ENCODE measurements at places on chromosomes 3 and 15. TPM values are rescaled to one million over a fixed set of nuclear protein-coding genes. Genes with fewer than 3 reads are reported as not detected.

KLF13 gene
- 54.5 TPM for total RNA-seq

DNA sequence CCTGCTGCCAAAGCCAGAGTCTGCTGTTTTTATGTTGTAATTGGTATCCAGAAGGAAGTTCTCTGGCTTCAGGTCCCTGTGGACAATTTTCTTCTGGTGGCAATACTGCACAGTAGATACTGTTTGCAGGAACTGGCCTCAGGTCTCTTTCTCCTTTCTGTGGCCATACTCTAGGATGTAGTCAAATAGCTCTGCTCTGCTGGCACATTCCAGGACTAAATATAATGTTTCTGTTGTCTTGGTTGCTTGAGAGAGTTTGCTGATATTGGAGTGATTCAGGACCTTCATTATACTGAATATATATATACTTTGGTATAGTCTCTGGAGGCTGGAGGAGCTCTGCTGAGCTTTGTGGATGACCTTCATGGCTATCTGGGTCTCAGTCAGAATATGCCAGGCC is 23.1 kb downstream of the RAB7A start:
- no peak for DNase-seq

GRK7 gene
- not detected for total RNA-seq

- DNase-seq = no peak
Observed at GRCh38 chr3:99938270-99938911, 120.7 kb downstream of the CMSS1 start.

- DNase-seq = no peak
Observed at GRCh38 chr15:58387130-58387529, 44.7 kb upstream of the LIPC start.

- DNase-seq = no peak
Observed at GRCh38 chr15:70507772-70508371, 255.5 kb downstream of the UACA start.

DNA sequence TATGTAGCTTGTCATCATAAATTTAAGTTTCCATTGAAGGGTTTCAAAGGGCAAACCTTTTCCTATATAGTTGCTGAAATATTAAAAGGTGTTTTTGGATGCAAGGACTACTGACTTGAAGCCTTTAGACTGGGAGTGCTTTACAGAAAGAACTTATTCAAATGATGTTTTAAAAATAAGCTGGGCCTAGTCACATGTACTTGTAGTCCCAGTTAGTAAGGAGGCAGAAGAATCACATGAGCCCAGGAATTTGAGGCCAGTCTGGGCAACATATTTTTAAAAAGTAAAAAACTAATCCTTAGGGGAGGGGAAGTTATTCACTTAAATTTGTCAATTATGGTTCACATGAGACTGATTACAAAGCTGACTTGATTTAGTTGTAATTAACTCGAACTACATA is 65.0 kb downstream of the SMARCC1 start:
- no peak for DNase-seq

DNA sequence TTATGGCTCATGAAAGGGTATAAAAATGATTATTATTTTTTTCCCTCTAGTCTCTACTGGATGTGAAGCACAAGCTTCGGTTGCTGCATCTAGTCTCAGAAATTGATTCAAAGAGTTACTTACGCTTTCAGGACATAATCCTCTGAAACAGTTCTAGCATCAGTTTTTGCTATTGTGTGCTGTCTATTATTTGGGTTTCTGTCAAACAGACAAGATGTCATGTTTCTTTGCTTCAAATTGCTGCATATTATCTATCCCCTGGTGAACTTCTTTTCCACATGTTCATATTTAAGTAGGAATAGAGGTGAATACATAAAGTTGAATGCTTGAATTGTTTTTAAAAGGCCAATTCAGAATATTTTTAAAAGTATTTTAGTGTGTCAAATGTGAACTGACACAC is 161.6 kb upstream of the GBE1 start:
- DNase-seq = no peak

DNA sequence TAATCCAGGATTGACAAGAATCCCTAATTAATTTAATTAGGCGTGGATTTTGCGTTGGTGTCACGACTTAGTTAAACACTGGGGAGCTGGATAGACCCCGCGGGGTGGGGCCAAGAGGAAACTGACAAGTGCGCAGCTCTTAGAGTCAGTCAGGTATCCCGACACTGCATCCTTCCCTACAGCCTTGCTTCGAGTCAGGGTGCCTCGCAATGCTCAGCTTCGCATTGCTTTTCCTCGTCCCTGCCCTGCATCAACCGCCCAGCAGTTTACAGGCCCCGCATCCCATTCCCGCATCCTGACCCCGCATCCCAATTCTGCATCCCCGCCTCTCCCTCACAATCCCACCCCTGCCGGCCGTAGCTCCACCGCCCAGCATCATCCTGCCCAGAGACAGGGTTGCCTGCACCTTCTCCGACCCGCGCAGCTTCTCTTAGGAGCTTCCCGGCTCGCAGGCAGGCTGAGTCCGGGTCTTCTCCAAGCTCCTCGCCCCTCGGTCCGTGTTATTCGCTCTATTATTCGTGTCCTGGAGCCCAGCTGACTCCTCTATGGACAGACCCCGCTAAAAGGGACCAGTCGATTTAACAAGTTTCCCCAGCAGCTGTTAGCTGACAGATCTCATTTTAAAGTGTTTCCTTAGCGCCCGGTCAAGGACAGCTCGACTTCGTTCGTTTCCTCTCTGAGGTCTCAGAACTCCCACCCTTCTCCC is 699 bp upstream of the SHOX2 start:
- DNase-seq = no peak

DNA sequence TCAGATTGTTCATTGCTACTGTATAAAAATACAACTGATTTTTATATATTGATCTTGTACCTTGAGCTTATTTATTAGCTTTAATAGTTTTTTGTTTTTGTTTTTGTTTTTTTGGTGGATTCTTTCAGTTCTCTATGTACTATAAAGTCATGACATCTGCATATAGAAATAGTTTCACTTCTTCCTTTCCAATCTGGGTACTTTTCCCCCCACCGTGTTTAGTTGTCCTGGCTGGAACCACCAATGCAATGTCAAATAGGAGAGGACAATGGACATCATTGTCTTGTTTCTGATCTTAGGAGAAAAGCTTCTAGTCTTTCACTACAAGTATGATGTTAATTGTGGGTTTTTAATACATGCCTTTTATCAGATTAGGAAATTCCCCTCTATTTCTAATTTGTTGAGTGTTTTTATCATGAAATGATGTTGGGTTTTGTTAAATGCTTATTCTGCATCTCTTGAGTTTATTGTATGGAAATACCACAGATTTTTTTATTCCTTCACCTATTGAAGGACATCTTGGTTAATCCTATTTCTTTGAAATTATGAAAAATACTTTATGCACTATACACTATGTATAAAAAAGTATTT is 2.8 kb upstream of the XCR1 start:
- DNase-seq = no peak

GRCh38 chr3:141055536-141056445 is 4.6 kb downstream of the SPSB4 start:
- peak; percentile 64 for DNase-seq

DNA sequence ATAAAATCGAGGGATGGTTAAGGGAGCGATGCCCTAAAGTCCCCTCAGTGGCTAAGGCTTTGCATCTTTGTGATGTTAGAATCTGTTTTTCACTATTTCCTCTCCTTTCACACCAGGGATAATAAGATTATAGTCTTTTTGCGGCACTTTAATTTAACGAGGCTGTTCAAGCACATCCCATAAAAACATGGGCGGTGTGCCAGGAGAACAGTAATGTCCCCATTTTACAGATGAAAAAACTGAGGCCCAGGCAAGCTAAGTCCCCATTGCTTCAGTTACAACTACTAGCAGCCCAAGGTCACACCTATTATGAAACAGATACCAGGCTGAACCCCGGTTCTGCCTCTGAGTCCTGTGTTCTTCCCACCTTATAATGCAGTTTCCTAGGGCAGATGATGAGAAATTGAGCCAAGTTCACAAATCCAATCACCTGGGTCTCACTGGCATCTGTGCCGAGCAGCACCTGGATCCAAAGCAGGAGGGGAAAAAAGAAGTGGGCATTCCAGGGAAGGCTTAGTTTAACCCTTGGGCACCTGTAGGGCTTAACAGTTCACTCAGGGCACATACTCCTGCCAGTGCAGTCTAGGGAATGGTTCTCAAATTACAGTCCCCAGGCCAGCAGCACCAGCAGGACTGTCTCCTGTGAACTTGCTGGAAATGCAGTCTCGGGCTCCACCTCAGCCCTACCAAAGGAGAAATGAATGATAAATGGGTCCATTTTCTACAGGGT is 169.3 kb downstream of the RAB11A start:
- DNase-seq = no peak

- DNase-seq = no peak
Observed at GRCh38 chr15:25787381-25787780, 75.7 kb downstream of the ATP10A start.

DNA sequence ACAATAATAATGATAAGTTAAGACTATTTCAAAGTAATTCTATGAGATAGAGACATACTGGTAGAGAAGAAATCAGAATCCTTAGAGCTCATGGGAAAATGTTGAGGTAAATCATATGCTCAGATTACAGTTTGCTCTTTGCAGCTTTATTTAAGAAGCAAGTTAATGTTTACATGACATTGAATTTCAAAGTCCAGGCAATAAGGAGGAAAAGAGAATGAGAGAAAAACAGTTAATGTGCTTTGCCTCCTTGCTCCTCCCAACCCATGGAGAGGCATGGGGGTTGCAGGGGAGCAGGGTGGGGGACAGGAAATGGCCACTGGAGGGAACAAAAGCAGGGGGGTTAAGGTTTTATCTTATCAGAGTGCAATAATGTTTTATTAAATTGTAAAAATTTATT is 42.2 kb upstream of the ZBTB38 start:
- DNase-seq = no peak

- no peak for DNase-seq
Observed at GRCh38 chr15:84702961-84703482, 12.9 kb downstream of the SEC11A start.

DNA sequence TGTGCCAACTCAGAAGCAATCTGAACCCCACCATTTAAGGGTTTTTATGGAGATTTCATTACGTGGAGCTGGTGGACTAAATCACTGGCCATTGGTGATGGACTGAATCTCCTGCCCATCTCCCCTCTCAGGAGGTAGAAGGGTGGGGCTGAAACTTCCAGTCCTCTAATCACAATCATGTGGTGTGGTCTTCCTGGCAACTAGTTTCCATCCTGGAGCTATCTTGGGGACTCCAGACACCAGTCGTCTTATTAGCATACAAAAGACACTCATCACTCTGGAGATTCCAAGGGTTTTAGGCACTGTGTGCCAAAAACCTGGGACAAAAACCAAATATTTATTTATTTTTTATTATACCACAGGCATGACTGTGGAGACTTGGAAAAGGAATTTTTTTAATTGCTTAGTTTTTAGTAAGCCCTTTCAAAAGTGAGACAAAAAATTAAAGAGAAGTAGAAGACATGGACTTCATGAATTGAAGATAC is 203.6 kb downstream of the WNT5A start:
- no peak for DNase-seq

DNA sequence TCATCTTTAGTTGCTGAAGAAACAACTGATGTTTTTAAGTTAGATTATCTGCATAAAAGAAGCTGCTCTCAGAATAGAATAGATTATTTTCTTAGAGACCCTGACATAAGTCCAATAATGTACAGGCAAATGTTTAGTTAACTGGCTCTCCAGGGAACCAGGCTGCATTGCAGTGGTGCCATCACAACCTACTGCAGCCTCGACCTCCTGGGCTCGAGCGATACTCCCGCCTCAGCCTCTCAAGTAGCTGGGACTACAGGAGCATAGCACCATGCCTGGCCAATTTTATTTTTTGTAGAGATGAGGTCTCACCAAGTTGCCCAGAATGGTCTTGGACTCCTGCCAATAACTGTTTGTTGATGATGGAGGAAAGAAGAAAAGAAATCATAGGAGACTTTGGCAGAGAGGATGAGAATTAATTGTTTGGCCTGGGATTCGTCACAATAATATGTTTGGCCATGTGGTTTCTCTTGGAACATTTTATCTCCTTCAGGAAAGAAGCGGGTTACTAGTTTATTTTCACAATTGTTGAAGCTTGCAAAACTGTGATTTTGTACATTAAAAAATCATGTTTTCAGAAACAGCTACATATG is 429.2 kb downstream of the CADM2 start:
- no peak for DNase-seq

DNA sequence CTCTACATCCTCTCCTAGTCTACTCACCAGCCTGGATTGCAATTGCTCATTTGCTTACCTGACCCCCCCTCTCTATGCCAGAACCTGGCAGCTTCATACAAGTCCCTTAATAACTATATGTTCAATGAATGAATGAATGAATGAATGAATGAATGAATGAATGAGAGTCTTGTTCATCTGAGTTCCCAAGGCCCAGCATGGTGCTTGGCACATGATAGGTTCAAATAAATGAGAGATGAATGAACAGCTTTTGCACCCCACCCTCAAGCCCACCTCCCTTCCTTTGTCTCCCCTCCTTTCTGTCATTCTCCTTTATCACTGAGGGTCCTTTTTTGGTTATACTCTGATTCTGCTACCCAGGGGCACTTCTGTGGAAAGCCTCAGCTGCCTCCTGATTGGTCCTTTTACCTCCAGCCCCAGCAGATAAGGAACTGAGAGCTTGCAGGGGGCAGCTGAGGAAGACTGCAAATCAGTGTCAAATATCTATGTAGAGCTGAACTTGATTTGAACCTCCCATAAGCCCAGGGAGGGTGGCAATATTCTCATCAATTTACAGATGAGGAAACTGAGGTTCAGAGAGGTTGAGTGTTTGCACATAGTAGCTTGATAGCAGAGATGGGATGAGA is 54.1 kb upstream of the CHRNB4 start:
- DNase-seq = peak; percentile 36

ISLR gene
- total RNA-seq = 108 TPM

LARP6 gene
- 123 TPM for total RNA-seq

TRAT1 gene
- not detected for total RNA-seq

- no peak for DNase-seq
Observed at GRCh38 chr15:70004826-70005225, 92.9 kb downstream of the TLE3 start.

DNA sequence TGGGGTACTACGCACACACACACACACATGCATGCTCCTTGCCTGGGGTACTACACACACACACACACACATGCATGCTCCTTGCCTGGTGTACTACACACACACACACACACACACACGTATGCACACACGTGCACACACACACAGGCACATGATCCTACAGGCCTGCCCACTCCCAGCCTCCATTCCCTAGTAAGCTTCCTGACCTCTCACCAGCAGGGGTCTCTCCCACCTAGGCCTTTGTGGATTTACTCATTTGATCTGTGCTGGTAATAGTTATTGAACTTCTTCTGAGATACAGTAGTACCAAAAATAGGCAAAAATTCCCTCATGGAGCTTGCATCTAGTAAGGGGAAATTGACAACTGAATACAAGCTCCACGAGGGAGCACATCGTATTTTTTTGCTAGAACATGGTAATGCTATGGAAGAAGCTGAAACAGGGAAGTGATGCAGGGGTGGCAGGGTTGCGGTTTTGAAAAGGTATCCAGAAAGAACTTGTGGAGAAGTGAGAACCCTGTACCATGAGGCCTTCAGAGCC is 19.1 kb downstream of the TTC21A start:
- no peak for DNase-seq

- no peak for DNase-seq
Observed at GRCh38 chr3:41116851-41117250, 82.5 kb upstream of the CTNNB1 start.
